ENCODE measurements at places on chromosomes 13 and 19. TPM values are rescaled to one million over a fixed set of nuclear protein-coding genes. Genes with fewer than 3 reads are reported as not detected.

DNA sequence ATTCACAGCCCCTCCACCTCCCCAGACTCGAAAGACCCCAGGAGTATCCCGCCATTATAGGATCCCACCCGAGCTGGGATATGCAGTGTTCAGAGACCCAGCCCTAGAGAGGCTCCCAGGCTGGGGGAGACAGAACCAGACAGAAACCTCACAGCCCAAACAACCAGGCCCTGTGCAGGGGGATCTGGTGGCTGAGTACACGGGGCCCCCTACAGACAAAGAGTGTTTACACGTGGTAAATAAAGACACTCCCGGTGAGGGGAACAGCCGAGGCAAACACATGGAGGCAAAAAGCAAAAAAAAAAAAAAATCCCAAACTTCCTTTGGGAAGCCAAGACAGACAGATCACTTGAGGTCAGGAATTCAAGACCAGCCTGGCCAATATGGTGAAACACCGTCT is 25.1 kb downstream of the TINCR start:
- no peak overlapping the region for H3K4me3 ChIP-seq
- no peak overlapping the region for H3K27ac ChIP-seq
- H3K4me1 ChIP-seq: no peaks in the 10 kb centered on the region

GRCh38 chr19:15280048-15280725 is 47.9 kb upstream of the EPHX3 start:
- peak; percentile 76 for DNase-seq
- peak overlapping the region; percentile 0 for H3K4me3 ChIP-seq
- no peaks in the 10 kb centered on the region for H3K36me3 ChIP-seq
- H3K27me3 ChIP-seq: no peaks in the 10 kb centered on the region
- peaks cover 100% of the 10 kb centered on the region for H3K4me1 ChIP-seq
- H3K27ac ChIP-seq: peak overlapping the region; percentile 83

Gene ZNF177
- 0.25 TPM for total RNA-seq

Gene NLRP11
- total RNA-seq: not detected

Gene LILRA5
- total RNA-seq: 1.1 TPM

Gene SCGB2B2
- 0.61 TPM for total RNA-seq
